Transverse colon (tissue), 4 donors: ENCODE measurements at places on chromosomes 6 and 20. TPM values are rescaled to one million over a fixed set of nuclear protein-coding genes. Genes with fewer than 3 reads are reported as not detected.

GRCh38 chr6:53546281-53546680 is 1.4 kb upstream of the GCLC start:
- DNase-seq = no peak

HRH3 gene
- total RNA-seq = not detected

GRCh38 chr6:116705917-116706316 is 24.9 kb downstream of the KPNA5 start:
- DNase-seq = no peak

HLA-DRB5 gene
- total RNA-seq = 1.5 TPM

DNA sequence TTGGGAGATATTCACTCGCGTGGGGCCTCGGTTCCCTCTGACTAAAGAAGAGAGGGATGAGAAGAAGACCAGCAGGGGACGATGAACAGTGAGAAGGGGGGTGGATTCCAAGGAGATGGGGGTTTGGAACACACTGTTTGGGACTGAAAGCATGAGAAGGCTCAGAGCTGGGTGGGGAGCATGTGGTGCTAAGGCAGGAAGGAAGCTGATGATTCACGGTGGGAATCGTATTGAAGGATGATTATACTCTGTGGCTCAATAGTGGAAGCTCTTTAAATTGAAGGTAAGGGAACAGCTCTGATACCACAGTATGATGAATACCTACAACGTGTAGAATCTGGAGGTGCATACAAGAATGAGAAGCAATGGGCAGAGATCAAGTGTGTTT is 117.5 kb upstream of the KCNK16 start:
- no peak for DNase-seq

DNA sequence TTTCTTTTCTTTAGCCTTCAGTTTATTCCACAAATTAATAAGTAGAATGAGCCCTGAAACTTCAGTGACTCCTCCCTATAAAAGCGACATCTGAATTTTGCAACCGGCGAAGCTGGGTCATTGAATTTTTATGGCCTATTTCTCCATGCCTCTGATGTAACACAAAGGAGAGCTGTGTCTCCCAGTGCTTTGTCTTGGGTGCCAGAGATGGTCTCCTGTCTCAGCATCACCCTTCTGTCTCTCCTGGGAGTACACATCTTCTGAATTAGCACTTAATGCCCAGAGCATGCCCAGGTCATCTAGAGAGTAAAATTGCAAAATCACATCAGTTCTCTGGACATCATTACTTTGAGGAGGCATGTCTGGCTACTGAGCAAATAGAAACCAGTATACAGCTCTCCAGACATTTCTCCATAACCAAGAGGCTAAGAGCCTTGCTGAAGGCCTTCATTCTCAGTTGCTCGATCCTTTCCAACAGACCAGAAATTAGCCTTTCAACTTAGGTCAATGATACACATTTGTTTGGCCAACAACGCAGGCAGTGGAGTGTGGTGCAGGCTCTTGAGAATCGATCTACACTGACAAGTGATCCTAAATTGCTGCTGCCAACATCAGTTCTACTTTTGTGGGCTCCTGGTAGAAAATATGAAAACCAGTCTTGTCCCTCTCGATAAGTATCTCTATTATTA is 176.0 kb upstream of the FOXQ1 start:
- DNase-seq = no peak

DNA sequence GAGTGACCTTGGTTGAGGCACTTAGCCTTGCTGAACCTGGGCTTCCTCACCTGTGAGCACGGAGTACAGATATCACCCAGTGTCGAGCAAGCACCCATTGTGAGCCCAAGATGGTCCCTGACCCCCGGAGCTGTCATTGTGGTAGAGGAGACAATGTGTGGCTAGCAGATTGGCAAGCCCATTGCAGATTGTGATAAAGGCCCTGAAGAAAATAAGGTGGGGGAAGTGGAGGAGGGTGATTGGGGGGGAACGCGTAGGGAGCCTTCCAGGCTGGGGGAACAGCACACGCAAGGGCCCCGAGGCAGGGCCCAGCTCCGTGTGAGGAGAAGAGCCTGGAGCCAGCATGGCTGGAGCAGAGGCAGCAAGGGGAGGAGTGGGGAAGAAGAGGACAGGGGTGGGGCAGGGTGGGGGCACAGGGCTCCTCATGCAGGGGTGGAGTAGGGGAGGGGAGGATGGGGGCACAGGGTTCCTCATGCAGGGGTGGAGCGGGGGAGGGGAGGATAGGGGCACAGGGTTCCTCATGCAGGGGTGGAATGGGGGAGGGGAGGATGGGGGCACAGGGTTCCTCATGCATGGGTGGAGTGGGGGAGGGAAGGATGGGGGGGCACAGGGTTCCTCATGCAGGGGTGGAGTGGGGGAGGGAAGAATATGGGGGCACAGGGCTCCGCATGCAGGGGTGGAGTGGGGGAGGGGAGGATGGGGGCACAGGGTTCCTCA is 7.0 kb downstream of the CEBPB start:
- no peak for DNase-seq

- DNase-seq = no peak
These were observed 52.6 kb upstream of the CEP162 start for GRCh38 chr6:84280030-84280429.

DNA sequence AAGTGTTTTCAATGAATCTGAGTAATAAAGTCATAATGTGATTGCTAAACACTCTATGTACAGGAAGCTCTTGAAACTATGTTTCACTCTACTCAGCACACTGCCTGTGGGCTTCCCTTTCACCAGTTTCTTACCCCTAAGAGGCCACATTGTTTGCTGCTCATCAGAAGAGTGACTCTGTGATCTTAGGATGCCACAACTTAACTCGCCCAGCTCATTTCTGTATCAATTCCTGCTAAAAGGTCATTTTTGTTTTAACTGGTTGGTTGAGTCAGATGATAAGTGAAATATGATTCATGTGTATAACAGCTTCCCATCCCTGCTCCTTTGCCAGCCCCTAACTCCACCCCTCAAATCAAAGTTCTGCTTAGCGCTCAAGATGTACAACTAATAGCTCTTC is 9.8 kb upstream of the NDUFAF4 start:
- no peak for DNase-seq

GRCh38 chr6:19004176-19004575 is 617.0 kb downstream of the RNF144B start:
- DNase-seq = no peak
